Upper lobe of right lung (tissue), 1 donor: ENCODE measurements at places on chromosomes 1 and 21. TPM values are rescaled to one million over a fixed set of nuclear protein-coding genes. Genes with fewer than 3 reads are reported as not detected.
A peak's percentile ranks its signal among the peaks of the same experiment; 100 is the strongest.

DNA sequence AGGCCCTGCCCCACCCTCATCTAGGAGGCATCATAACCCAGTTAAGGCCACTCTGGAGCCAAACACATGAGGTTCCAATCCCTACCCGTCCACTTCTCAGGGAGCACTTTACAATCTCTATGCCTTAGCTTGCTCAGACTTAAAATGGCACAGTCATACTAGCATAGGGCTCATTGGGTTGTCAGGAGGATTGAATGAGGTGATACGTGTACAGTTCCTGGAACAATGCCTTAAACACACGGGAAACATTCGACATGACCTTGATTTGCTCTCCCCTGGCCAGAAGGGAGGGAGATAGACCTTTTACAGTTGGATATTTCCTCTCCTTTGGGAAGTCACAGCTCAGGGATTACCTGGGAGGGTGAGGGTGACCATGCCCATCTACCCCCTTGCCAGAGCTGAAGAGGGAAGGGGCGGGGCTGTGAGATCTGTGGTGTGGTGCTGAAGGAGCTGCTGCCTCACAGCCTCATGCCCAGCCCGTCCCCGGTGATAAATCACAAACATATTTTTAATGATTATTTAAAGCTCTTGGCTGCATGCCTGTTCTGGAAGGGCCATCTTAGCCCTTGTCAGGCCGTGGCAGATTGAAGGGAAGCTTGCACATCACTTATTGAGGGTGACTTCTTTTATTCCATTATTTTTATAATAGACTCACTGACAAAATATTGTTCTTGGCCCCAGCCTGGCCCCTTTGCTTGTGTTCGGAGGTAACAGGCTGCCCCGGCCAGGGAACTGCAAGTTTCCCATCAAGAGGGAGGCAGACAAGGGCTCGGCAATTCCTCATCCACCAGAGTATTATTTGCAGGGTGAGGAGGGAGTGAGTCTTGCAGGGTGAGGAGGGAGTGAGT lies 83.4 kb downstream of the FOXD2 start:
- no peak for DNase-seq
- H3K36me3 ChIP-seq, result no peaks in the 10 kb centered on the region
- no peak overlapping the region for H3K27ac ChIP-seq
- no peaks in the 10 kb centered on the region for H3K27me3 ChIP-seq

DNA sequence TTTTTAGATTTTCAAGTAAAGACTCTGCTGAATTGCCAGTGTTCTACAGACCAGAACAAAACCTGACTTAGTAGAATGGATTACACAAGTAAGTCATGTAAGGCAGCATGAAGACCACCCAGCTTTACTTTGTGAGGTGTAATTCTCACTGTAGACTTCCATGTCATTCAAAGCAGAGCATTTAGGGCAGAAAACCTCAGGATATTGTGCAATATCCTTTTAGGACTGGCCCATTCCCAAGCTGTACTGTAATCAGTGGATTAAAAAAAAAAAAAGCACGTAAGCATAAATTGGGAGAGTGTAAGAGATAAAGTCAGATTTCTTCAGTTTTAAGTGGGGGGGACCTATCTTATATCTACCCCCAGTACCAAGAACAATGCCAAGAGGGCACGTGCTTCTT lies 380.5 kb upstream of the PRMT6 start:
- no peak for DNase-seq
- no peaks in the 10 kb centered on the region for H3K36me3 ChIP-seq
- no peak overlapping the region for H3K27ac ChIP-seq
- no peaks in the 10 kb centered on the region for H3K4me1 ChIP-seq

DNA sequence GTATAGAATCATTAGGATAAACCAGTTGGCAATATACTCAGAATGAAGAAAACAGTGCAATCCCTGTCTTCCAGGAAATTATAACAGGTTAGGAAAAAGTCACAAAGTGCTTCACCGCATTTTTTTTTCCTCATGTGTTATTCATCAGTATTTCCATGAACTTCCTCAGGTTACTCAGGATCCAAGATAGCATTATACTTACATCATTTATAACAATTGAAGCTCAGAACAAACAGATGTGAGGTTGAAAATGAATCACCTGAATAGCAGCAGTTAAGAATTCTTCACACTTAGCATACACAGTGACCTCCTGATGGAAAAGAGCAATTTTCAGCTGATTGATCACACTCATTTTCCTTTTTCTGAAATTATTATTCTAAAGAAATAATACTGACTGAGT lies 1040.7 kb upstream of the B3GALT2 start:
- H3K36me3 ChIP-seq, result no peaks in the 10 kb centered on the region
- H3K27ac ChIP-seq, result no peak overlapping the region
- H3K27me3 ChIP-seq, result no peaks in the 10 kb centered on the region
- no peak for DNase-seq
- H3K4me1 ChIP-seq, result no peaks in the 10 kb centered on the region

DNA sequence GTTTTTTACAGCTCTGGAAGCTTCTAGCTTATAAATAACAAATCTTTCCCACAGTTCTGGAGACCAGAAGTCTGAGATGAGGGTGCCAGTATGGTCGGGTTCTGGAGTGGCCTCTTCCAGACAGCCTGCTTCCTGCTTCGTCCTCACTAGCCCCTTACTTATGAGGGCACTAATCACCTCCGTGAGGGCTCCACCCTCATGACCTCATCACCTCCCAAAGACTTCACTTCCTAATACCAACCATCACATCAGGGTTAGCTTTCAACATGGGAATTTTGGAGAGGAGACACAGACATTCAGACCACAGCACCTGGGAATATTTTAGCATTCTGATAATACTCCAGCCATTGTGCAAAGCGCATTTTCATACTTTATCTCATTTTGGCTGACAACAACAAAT lies 223.7 kb upstream of the IRF2BP2 start:
- H3K27me3 ChIP-seq, result no peaks in the 10 kb centered on the region

DNA sequence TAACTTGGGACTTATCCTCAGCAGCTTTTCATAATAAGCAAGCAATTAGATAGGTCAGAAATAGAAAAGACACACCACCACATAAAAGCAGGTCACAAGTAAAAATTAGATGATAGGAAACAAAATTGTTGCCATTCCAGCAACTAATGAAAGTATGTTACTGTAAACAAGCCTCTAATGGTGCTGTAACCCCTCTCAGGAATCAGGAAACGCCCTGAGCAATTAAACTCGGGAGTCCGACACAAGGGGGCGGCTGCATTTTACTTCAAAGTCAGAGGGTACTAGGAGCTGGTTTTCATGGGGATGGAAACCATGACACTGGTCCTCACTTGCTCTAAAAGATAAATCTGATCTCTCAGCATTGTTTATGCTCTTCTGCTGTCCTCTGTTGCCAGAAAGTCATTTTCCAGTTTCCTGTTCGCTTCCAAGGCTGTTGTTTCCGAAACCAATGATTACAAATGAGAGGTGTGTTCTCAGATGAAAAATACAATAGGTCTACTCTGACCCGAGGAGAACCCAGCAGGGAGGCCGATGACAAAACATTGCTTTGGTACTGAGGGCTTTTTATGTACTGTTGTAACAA lies 93.4 kb downstream of the TGFBR3 start:
- H3K27ac ChIP-seq, result peak overlapping the region; percentile 19
- peaks cover 47% of the 10 kb centered on the region for H3K4me1 ChIP-seq
- no peak for DNase-seq
- H3K36me3 ChIP-seq, result peaks cover 4% of the 10 kb centered on the region
- no peaks in the 10 kb centered on the region for H3K27me3 ChIP-seq

DNA sequence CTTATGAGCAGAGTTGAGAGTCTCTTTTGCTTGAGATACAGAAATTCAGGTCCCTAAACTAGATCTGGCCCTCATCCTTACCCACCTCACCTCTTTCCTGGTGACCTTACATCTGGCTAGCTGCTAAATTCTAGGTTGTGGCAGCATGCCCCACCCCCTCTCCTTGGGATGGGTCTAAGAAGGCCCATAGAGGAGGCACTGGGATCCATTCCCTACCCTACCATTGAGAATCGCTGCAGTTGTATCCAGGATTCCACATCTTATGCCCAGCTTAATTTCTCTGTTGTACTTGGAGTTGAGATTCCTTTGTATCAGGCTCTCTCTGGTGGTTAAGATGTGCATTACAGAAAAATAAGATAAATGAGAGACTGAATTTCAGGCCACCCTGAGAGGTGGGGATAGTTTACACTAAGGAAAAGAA lies 9.5 kb upstream of the TMEM39B start:
- H3K27ac ChIP-seq, result peak overlapping the region; percentile 45
- H3K4me3 ChIP-seq, result no peak overlapping the region
- no peaks in the 10 kb centered on the region for H3K27me3 ChIP-seq
- H3K36me3 ChIP-seq, result peaks cover 33% of the 10 kb centered on the region

- H3K27me3 ChIP-seq, result no peaks in the 10 kb centered on the region
- no peaks in the 10 kb centered on the region for H3K4me1 ChIP-seq
- no peak overlapping the region for H3K4me3 ChIP-seq
- DNase-seq, result no peak
- no peaks in the 10 kb centered on the region for H3K36me3 ChIP-seq
Measured at GRCh38 chr1:202088206-202088605, 34.5 kb upstream of the GPR37L1 start.

Gene KCNN3
- total RNA-seq, result 7.6 TPM

Gene OR10J1
- total RNA-seq, result not detected

Gene AMIGO1
- 13.3 TPM for total RNA-seq

Gene PDZK1
- 0.67 TPM for total RNA-seq

Gene RAP1GAP
- 62.4 TPM for total RNA-seq
